CD14-positive monocyte (primary cell): ENCODE measurements at places on chromosomes 3 and 15. TPM values are rescaled to one million over a fixed set of nuclear protein-coding genes. Genes with fewer than 3 reads are reported as not detected.

DNA sequence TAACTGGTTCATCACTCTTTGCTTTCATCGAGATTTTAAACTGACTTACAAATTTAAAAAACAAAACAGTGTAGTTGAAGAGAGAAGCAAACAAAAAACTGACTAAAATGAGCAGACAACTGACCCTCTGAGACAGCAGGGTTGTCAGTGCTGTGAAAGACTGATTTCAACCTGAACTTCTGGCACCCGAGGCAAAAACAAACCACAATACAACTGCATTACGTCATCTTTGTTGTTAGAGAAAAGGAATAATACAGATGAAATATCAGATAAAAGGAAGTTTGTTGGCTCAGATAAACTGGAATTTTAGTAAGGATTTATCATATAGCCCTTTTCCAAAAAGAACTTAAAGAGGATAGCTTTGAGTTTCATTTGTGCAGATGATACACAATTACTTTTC is 51.1 kb downstream of the PARP15 start:
- DNase-seq, result no peak

DNA sequence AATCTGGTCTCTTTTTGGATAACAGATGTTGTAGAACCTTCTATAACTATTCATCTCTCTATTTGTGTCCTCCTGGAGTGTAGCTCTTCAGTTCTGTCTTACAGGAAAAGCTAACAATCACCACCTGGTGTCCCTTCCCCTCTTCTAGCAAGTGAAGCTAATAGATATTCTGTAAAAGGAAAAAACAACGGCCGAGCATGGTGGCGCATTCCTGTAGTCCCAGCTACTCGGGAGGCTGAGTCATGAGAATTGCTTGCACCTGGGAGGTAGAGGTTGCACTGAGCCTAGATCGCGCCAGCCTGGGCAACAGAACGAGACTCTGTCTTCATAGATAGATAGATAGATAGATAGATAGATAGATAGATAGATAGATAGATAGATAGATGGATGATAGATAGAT is 779.4 kb downstream of the TUSC7 start:
- no peak for DNase-seq

- no peak for DNase-seq
These were observed 118.3 kb upstream of the NEO1 start for GRCh38 chr15:72933976-72934375.

Gene ATOSA
- polyA plus RNA-seq, result 3.5 TPM

Gene ARL14
- polyA plus RNA-seq, result not detected in 2 replicates
